ENCODE measurements at places on chromosomes 1 and 21.
A peak's percentile ranks its signal among the peaks of the same experiment; 100 is the strongest.

GRCh38 chr1:235079443-235080296 is 49.0 kb downstream of the TOMM20 start:
- no peak for DNase-seq

DNA sequence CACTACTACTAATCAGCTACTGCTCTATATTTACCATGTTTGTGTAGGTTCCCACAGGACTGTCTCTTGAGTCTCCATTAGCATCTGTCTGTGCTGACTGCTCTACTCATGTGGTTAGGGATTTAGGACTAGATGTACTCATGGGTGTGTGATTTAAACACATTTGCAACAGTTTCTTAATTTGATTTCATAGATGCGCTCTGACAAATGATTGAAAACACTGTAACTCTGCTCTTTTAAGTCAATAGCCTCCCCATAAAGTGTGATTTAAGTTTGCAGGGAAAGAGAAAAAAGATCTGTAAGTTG is 809.3 kb downstream of the NCAM2 start:
- DNase-seq: no peak

- DNase-seq: no peak
Measured at GRCh38 chr1:246497331-246497915, 9.7 kb downstream of the SMYD3 start.

GRCh38 chr1:115946116-115946515 is 30.2 kb upstream of the SLC22A15 start:
- DNase-seq: no peak

GRCh38 chr1:178921499-178921898 is 50.6 kb upstream of the ANGPTL1 start:
- no peak for DNase-seq

DNA sequence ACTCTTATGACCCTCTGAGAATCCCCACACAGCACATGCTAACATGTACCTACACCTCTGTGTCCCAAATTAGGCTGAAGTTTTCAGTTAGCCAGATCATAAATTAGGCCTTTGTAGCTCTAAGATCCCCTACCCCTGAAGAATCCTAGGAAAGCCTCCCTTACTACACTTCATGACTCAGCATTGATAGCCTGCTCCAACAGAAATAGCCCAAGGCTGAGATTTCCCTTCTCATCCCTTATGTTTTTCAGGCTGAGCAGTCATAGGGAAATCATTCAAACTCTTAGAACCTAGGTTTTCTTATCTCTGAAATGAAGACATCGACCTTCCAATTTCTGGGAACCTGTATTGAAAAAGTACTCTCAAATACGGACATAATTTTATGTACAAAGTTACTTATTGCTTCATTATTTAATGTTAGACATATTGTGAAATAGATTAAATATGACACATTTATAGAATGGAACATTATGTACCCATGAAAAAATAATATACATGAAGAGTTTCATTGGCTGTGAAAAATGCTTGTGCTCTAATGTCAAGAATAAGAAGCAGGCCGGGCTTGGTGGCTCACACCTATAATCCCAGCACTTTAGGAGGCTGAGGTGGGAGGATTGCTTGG is 122.4 kb upstream of the UBE2U start:
- no peak for DNase-seq

DNA sequence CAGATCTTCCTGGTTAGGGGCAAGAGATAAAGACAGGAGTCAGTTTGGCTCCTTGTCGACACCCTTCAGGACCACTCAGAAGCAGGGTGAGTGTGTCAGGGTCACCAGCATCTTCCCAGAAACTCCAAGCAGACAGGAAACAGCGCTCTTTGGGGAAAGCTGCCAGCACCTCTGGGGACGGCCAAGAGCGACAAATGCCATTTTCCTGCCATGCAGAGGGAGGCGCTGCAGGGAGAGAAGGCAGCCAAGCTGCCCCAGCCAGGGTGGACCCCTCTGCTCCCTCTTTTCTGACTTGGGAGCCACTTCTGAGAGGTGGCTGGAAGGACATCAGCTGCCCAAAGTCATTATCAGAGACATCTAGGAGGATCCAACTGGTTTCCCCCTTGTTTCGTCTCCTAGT is 29.0 kb downstream of the SIM2 start:
- no peak for DNase-seq

- peak; percentile 87 for DNase-seq
Measured at GRCh38 chr1:25895365-25895990, 10.7 kb downstream of the STMN1 start.

DNA sequence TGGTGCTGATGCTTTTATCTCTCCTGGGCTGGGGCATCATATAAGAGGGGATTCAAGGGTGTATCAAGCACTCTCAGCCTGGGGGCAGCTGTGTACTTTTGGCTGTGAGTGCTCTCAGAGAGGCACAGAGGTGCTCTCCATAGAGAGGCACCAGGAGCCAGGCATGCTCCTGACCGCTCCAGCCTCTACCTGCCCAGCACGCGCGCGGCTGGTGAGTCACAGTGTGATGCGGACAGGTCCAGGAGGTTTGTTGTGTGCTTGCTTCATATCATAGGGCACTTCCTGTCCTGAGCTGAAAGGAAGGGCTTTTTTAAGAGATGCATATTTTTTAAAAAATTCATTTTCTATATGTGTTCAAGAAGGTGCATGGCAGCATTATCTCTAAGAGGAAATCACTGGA is 93.6 kb upstream of the BCAR3 start:
- no peak for DNase-seq

DNA sequence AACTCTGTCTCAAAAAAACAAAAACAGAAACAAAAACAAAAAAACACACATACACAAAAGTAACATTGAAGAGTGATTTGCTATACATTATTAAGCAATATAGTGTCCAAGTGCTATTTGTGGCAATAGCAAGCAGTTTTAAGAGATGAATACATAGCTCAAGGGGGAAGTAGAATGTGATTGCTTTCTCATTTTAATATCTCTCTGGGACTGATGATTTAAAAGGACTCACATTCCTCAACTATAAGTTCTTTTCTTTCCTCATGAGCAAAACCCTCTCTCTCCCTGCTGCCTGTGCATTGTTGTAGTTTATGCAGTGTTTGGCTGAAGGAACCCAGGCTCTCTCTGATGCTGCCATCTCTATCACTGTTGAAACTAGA is 47.0 kb upstream of the CSF1 start:
- no peak for DNase-seq

DNA sequence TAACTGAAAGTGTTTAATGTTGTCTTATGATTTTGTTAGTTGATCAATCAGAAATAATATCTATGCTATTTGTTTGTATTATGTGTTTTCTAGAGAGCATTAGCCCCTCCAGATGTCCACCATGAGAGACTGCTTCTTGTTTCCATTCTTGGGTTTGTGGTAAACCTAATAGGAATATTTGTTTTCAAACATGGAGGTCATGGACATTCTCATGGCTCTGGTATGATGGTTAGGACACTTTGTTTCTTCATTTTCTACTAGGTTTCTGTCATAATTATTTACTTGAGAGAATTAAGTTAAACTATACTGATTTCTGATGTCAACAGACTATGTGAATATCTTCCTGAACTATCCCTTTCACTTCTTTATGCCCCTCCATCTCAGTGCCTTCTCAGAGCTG is 16.1 kb downstream of the SLC30A7 start:
- no peak for DNase-seq

DNA sequence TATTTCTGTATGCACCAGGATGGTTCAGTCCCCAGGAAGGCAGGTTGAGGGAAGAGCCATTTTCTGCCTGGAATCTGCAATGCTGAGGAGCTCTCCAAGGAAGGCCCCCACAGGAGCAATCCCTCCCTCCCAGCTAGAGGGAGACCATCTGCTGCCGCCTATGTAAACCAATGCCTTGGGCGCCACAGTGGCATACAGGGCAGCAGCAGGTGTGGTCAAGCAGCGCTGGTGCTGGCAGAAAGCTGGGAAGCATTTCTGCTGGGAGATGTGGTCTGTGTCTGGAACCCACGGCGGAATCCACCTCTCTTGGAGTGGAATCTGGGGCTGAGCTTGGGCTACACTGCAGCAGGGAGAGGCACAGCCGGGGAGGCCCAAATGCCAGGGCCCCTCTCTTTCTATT is 283.3 kb downstream of the RRAGC start:
- DNase-seq: no peak

DNA sequence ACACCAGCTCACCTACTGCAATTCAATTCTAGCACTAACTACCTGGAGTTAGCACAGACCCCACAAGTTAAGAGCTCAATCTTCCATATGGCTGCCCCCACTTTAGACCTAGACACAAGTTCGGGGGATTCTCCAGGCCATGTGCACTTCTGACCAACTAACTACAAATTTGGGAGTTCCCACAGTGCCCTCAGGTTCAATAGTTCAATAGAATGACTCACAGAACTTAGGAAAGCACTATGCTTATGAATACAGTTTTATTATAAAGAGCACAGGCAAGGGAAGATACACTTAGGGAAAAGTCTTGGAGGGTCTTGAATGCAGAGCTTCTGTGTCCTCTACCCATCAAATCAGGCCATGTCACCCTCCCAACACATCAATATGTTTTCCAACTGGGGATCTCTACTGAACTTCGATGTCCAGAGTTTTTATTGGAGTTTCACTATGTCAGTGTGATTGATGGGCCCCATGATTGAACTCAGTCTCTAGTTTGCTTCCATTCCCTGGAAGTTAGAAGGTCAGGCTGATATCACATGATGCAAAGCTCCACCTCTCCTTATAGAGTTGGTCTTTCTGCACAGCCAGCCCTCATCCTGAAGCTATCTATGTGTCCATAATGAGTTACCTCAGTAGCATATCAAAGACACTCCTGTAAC is 46.1 kb downstream of the RAVER2 start:
- DNase-seq: no peak

DNA sequence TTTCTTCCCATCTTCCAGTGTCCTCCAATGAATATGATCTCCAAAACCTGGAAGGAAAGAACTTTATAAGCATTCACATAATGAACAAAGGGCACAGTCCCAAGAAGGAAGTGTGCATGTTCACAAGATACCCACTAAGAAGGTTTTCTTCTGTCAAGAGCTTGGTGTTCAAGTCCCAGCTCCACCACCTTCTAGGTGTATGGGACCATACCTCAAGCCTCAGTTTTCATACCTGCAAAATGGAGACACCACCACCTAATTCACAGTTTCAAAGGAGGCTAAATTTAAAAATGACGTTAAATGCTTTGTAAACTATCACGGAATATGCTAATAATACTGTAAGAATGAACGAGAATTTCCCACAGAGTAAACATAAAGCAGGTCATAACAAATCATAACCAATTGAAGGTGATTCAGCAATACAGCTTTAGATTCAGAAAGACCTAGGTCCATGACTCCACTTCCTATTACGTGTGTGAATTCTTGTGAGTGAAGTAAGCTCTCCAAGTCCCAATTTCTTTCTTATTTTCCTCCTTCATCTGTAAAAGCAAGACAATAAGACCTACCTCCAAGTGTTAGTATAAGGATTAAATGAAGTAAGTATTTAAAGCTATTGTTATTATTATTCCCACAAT is 8.1 kb upstream of the KTI12 start:
- DNase-seq: no peak

DNA sequence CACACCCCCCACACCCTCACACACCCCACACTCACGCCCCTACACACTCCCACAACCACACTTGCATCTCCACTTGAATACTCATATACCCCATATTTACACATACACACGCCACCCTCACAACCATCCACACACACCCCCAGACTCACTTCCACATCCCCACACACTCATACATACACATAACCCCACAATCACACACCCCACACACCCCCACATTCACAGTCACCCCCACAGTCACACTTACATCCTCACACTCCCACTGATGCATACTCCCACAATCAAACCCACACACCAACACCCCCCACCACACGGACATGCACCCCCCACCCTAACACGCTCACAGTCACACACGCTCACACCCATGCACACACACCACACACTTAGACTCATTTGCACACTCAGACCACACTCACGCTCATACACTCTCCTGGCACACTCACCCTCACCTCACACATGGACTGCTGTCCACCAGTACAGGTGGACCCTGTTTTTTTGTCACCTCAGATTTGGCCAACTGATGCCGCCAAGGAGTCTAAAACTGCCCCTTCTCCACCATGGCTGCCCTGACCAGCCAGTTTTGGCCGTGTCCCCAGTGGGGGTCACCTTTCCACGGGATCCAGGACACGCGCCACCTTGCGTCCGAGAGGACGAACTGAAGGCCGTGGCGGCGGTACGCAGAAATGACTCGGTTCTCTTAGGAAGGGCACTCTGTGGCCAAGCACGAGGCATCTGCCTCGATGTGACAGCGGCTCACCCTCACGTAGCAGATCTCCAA is 45.3 kb upstream of the EDN2 start:
- no peak for DNase-seq

- DNase-seq: no peak
Measured at GRCh38 chr1:185696422-185697150, 37.6 kb upstream of the HMCN1 start.

- DNase-seq: no peak
Measured at GRCh38 chr1:235246022-235246948, 81.7 kb downstream of the ARID4B start.

DNA sequence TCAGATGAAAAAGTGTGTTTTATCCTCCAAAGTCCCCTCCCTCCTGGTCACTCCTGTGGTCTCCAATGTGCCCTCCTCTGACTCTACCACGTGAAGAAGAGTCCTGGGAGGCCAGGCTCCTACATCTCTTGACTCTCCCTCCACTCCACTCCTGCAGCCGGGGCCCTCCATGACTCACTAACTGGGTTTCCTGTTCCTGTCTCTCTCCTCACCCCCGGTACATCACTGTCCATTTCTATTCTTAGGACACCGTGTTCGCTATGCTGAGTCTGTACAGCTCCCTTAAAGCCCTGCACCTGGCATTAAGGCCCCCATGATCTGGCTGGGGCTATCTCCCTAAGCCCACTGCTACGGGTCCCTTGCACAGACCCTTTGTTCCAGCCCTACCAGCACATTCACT is 93.4 kb downstream of the BCAR3 start:
- DNase-seq: no peak

DNA sequence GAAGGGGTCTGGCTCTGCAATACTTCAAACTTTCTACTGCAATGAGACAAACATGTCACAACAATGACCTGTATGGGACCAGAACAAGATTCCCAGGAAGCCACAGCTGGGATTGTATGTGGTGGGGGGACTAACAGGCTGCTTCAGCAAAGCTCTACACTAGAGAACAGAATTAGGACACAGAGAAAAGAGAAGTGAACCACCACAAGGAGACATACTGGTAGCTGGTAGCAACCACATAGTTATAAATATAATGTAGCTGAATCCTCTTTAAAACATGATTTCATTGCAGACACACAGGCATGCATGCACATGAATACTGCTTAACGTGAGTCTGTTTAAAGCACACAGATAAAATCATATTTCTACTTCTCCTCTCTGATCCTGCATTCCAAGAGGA is 3.5 kb upstream of the ILDR2 start:
- no peak for DNase-seq

DNA sequence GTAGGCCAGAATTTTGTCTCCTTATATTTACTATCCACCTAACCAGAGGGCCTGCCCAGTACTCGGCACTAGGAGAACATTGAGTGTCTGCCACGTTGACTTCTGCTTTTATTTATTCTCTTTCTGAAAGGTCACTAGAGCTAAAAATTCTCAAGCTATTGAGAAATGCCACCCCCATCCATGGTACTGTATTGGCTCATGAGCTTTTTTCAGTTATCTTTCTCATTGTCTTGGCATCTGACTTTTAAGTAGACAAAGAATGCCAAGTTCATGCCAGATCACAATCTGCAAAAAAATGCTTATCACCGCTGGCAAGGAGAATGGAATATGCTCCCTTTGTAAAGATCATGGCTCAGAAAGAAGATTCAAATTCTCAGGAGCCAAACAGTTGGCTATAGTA is 49.8 kb upstream of the MROH9 start:
- DNase-seq: no peak

Measured in activated CD4-positive, alpha-beta T cell treated with anti-CD3 and anti-CD28 coated beads for 1 hour (primary cell).